ENCODE measurements at places on chromosomes 1 and 21.

GRCh38 chr1:177589166-177589565 lies 380.7 kb downstream of the SEC16B start:
- no peak for DNase-seq

GRCh38 chr1:160076295-160076694 lies 5.0 kb upstream of the KCNJ9 start:
- DNase-seq: peak; percentile 33

GRCh38 chr1:34619256-34619655 lies 135.6 kb upstream of the GJB5 start:
- no peak for DNase-seq

- DNase-seq: no peak
Measured at GRCh38 chr1:236059011-236059410, 5.9 kb downstream of the NID1 start.

- no peak for DNase-seq
Measured at GRCh38 chr1:183370399-183371058, 47.7 kb downstream of the NMNAT2 start.

- no peak for DNase-seq
Measured at GRCh38 chr1:32125313-32125712, 17.5 kb downstream of the KPNA6 start.

DNA sequence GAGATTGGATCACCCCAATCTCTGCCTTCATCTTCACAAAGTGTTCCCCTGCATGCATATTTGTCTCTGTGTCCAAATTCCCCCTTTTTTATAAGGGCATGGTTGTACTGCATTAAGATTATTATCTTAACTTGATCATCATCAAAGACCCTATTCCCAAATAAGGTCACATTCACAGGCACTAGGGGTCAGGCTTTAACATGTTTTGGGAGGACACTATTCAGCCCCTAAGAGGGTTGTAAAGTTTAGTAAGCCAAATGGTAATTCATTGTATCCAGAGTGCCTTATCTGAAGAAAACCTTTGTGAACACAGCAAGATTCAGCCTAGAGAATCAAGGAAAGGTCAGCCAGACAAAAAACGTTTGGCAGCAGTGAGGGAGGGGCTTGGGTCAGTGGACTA lies 317.6 kb upstream of the PLD5 start:
- DNase-seq: no peak

DNA sequence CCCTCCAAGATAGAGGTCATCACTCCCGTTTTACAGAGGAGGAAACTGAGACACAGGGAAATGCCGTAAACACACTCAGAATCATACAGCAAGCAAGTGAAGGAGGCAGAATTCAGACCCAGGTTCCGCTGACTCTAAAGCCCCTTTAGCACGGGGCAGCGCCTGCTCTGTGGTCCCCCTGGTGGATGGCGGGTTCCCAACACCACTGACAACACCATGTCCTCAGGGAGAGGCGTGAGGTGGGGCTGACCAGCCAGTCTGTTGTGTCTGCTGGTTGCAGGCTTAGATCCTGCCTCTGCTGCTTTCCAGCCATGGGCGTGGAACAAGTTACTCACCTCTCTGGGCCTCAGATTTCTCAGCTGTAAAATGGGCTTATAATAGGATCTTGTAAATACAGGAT lies 617.3 kb downstream of the MATN1 start:
- DNase-seq: peak; percentile 19

- DNase-seq: peak; percentile 57
Measured at GRCh38 chr1:152654110-152654509, 9.1 kb upstream of the LCE2D start.

DNA sequence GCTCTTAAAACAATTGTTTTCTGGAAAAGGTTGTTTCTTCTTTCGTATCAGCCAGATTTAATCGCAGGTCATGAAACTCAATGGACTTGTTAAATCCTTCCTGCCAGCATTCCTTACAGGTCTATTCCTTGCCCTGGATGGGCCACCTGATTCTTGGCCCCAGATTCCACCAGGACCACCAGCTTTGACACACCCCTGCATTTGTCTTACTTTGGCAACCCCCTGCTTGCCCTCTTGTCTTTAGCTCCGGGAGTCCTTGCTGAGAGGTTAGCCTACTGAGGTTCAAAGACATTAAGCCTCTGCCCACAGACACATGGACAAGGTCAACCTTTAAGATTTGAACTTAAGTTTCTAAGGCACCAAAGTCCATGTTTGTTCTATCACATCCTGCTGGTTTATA lies 27.1 kb upstream of the DAB1 start:
- DNase-seq: no peak

DNA sequence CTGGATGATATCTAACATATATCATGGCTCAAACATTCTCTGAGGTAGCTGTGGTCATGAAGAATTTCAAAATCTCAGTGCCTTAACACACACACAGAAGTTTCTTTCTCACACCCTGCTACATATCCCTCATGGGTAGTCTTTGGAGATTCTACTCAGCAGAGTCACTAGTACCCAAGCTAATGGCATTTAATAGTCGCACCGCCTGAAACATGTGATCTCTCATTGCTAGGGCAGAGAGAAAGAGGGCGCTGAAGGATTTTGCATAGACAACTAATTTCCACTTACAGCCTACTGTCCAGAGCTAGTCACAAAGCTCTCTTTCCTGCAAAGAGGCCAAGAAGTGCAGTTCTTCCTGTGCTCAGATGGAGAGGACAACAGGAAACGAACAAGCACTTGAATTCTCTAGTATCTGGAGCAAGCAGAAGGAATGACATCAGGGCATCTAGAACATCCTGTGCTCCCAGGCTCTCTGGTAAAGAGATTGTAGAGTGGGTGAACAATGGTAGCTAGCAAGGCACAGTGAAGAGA lies 183.4 kb upstream of the PTBP2 start:
- DNase-seq: peak; percentile 30

GRCh38 chr1:162187687-162188276 lies 118.3 kb downstream of the NOS1AP start:
- no peak for DNase-seq

- no peak for DNase-seq
Measured at GRCh38 chr1:164706606-164706987, 147.6 kb downstream of the PBX1 start.

DNA sequence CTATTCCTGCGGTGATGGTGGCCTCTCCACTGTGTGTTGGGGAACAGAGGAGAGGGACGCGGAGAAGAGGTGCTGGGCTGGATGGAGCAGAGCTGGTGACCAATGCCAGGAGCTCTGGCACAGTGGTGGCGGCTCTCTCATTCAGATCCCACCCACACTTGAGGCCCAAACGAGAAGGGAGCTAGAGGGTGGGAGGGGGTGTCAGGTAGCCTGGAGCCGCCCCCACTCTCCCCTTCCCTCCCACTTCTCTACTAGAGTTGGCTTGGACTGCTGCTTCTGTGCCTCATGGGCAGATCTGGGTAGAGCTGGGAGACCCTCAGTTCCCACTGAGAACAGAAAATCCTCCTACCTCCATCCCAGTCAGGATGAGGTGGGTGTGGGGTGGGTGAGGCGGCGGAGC lies 3.5 kb downstream of the TTC39A start:
- no peak for DNase-seq

- DNase-seq: no peak
Measured at GRCh38 chr1:67427947-67428346, 2.3 kb downstream of the SERBP1 start.
